Muscle of leg (tissue), 16 donors: ENCODE measurements at places on chromosomes 4 and X. TPM values are rescaled to one million over a fixed set of nuclear protein-coding genes. Genes with fewer than 3 reads are reported as not detected.

The RBM46 gene
- total RNA-seq = 0.09 TPM

The CXCL1 gene
- 0.13 TPM for total RNA-seq

The TAF9B gene
- 21.6 TPM for total RNA-seq

The EGF gene
- total RNA-seq = 9.4 TPM

The CWH43 gene
- total RNA-seq = not detected

The NLRP2B gene
- total RNA-seq = 0.04 TPM

The CFAP99 gene
- total RNA-seq = not detected

The GEMIN8 gene
- 10.7 TPM for total RNA-seq

The ARX gene
- 1.4 TPM for total RNA-seq

The AADAT gene
- total RNA-seq = 5.7 TPM

The TRIML1 gene
- not detected for total RNA-seq

The RASGEF1B gene
- 6.0 TPM for total RNA-seq

The FAT1 gene
- total RNA-seq = 139 TPM

The HCFC1 gene
- total RNA-seq = 12.8 TPM
